ENCODE measurements at places on chromosomes 6 and 20. TPM values are rescaled to one million over a fixed set of nuclear protein-coding genes. Genes with fewer than 3 reads are reported as not detected.
A peak's percentile ranks its signal among the peaks of the same experiment; 100 is the strongest.

DNA sequence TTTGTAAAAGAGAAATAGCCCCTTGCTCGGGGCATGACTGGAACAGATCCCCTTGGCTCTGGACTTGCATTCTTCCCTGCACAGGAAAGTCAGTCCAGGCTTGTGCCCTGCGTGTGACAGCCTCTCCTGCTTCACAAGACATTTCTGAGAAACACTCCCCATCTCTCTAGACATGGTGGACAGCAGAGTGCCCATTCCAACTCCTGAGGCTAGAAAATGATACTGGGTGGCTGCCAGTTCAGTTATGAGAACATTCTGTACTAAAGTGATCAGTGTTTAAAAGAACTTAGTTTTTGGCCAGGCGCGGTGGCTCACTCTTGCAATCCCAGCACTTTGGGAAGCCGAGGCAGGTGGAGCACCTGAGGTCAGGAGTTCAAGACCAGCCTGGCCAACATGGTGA, 41.3 kb downstream of the TGM3 start:
- DNase-seq, result no peak

- DNase-seq, result peak; percentile 66
Observed at GRCh38 chr6:56529594-56530191, 113.0 kb downstream of the DST start.

- DNase-seq, result no peak
Observed at GRCh38 chr6:151647976-151648639, 154.3 kb downstream of the CCDC170 start.

Gene CRIP3
- 5.6 TPM for total RNA-seq

- DNase-seq, result no peak
Observed at GRCh38 chr6:148240461-148240840, 102.2 kb upstream of the SASH1 start.

Measured in kidney (tissue), 22 donors.